ENCODE measurements at places on chromosomes 6 and 20.

DNA sequence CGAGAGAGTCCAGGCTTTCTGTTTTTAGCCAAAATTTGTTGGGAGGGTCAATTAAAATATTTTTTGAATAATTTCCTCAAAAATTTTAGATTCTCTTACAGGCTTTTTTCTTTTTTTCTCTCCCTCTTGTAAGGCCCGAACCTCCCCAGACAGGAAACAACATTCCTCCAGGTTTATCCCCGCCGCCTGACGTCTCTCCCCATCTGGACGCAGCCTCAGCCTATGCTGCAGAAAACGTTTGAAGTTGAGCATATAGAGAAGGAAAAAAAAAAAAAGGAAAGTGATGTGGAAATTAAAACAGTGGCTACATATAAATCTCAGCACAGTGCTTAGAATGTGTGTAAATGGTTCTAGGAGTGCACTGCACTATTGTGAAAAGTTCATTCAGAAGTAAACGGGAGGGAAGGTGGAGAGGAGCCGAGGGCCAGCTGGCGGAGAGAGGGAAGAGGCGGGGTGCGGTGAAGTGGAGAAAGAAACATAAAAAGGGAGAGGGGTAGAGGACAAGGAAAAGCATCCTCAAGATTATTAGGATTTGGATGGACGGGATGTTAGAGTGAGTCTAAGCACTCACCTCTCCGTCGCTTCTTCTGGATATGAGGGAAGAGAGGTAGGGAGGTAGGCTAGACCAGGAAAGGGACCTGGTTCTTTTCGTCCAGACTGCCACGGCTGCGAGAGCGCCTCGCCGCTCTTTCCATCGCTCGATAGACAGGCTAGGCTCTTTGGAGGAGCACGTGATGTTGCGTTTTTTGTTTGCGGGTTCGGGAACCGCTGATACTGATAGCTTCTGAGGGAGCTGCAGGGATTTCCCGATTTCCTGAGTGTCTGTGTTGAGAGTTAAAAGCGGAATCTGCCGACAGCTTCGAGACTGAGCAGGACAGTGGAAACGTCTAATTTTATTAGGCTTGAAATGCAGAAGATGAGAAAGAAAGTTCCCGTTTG is 98.7 kb downstream of the TRIM27 start:
- DNase-seq, result no peak

GRCh38 chr6:13866301-13866700 is 51.9 kb upstream of the MCUR1 start:
- DNase-seq, result no peak

- DNase-seq, result no peak
Measured at GRCh38 chr6:73377225-73377624, 7.5 kb upstream of the OOEP start.

GRCh38 chr20:36613974-36614373 is 8.4 kb downstream of the RAB5IF start:
- no peak for DNase-seq

- DNase-seq, result no peak
Measured at GRCh38 chr6:2215342-2215741, 30.1 kb downstream of the GMDS start.
